Stimulated activated CD4-positive, alpha-beta T cell treated with anti-CD3 and anti-CD28 coated beads, Interleukin-12 subunit alpha, Interleukin-12 subunit beta, amount 100 ng/mL, for 48 hours (primary cell): ENCODE measurements at places on chromosomes 2 and 18.

GRCh38 chr2:57330447-57330846, 716.2 kb upstream of the VRK2 start:
- DNase-seq: no peak

DNA sequence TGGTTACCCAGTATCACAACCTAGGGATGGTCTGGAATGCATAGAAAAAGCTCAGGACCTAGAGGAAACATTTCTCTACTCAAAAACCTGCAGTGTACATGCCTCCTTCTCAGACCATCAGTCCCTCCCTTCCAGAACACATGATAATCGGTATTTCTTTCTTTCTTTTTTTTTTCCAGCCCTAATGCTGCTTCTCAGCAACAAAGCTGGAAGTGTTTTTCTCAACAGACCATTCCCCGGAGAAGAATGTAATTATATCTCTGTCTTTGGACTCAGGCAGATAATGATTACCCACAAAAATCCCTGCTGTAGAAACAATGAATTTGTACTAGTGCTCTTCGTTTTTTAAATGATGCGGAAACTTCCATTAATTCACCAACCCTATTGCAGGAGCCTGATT, 44.1 kb upstream of the NDUFV2 start:
- DNase-seq: no peak

DNA sequence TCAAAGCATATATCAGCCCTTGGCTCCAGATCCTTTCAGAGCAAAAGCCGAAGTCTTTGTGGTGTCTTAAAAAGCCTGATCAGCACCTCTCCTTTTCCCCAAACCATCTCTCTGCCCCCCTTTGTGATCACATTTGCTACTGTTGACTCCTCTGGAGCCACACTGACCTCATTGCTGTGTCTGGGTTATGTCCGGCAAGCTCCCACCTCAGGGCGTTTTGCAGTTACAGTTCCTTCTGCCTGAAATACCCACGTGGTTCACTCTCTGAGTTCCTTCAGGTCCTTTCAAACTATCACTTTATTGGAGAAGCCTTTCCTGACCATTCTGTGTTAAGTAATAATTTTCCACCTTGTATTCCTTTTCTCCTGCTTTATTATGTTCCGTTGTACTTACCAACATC, 11.8 kb downstream of the C2orf69 start:
- DNase-seq: no peak

DNA sequence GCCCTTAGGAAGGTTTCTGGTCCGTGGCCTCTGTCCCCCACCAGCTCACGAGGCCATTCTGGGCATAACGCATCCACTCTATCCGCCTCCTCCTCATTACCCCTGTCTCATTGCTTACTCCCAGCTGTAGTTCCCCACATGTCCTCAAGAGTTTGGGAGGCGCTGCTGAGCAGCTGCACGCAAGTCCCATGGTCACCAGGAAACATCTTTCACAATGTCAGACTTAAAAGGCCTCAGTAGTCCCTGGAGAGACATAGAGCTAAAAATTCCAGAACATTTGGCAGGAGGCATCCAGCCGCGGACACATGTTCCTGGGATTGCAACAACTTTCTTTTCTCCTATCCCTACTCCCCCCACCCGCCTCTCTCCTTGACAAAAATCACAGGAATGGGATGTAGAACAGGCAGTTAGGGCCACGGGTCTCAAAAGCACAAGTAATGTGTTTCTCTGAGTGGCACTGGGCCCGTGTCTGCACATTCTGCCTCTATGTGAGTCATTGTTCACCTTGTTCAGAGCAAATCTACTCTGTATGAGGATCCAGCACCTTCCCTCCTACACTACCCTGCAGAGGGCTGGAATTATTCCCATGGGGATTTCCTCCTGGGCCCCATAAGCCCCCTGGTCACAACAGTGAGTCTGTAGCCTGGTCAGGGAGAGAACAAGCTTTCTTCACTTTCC, 8.1 kb downstream of the LBH start:
- peak; percentile 65 for DNase-seq

DNA sequence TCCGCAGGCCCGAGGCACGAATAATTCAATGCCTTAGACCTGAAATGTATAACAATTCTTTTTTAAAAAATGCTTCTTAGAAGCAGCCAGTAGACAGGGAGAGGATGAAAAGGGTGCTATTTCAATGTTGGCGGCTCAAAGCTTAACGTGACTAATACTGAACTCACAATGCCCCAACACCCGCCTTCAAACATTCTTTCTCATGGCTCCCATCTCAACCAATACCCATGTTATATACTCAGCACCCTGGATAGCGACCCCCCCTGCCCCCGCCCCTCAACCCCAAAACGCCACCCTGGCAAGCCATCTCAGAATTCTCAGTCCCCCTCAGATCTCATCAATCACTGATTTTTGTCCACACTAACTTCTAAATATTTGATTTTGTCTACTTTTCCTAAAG, 4.4 kb downstream of the FBXO41 start:
- DNase-seq: no peak

GRCh38 chr2:216743781-216744180, 48.4 kb upstream of the IGFBP5 start:
- DNase-seq: no peak

DNA sequence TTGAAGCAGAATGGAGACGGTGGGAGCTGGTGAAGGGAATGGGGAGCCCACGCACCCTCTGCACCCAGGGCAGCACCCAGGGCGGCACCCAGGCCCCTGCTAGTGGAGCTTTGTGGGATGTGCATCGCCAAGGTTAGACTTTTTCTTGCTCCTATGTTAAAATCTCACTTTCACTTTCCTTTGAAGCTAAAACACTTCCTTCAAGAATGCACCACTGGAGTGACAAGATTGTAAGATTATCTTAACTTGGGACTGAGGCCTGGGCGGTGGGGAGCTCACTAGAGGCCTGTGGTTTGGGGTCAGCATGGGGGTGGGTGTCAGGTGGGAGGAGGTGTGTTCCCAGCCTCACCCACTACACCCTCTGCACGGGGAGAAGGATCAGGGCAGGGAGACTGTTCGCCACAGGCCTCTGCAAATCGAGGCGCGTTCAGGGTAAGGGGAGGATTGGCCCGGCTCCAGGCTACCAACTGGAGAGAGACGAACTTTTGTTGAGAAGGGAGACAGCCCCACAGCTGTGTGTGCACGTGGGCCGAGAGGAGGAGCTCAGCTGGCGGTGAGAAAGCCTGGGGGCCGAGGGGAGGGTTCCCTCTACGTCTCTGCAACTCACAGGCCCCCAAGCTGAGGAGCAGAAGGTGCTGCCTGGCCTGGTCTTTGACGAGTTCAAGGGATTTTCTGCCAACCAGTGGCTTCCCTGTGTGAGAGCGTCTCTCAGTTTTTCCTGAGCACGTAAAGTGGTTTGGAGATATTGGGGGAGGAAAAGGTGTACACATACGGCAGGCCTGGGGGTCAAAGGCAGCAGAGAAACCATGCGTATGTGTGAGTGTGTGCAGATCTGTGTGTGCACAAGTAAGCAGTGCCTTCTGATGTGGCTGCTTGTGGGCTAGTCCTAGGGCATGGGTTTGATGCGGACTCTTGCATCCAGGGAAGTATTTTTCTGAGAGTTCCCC, 147.7 kb downstream of the KLHL29 start:
- DNase-seq: peak; percentile 16

DNA sequence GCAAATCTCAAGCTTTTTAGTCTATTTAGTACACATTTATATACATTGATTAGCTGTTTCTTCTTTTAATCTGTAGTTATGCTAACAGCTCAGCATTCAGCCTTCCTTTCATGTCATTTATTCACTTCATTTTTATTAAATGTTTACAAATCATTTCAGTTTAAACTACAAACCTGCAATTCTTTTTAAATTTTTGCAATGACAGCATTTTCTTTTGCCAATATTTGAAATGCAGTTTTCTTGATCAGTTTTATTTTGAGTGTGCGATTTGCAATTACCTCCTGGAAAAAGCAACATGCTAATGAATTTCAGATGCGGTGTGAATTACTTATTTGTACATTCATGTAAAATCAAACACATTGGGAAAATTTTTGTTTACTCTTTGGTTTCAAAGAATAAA, 13.5 kb downstream of the EFEMP1 start:
- no peak for DNase-seq

- no peak for DNase-seq
Measured at GRCh38 chr2:181183878-181184542, 203.6 kb downstream of the UBE2E3 start.

DNA sequence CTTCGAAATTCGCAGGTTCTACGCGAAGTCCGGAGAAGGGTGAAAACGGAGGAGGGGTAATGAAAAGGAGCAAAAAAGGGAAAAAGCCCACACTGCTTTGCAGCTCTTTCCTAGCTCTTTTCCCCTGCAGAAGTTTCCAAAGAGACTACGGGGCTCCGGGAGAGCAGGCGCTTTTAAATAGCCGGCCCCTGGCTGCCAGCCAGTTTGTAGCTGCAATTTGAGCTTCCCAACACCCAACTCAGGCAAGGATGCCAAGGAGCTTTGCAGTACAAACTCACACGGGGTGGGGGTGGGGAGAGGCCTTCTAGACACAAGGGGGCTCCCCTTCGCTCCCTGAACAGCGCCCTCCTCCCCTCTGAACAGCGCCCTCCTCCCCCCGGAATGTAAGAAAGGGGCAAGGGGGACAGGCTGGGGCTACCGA, at the start of gene IGFBP5:
TSS of gene IGFBP5 (minus strand) at position 149 of the 421 bp plus-strand sequence. CDS start 774 bp downstream, outside the sequence.
- DNase-seq: no peak

DNA sequence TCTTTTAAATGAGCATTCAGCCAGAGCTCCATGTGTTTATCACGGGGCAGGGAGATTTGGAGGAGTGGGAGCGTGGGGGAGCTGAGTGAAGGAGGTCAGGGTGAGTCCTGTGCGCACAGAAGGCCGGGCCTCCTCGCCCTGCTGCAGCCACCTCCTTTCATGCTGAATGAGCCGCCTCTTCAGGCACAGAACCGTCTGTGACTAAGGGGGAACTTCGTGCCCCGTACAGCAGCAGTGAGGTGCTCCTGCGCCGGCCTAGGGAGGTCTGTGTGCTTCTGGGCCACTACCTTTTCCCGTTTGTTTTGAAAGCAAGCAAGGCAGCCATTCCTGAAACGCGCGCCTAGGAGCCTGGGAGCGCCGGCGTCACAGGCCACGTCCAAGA, 27.1 kb upstream of the ZNF516 start:
- no peak for DNase-seq

- DNase-seq: no peak
Measured at GRCh38 chr2:11154016-11154922, 998 bp upstream of the SLC66A3 start.

GRCh38 chr2:48855142-48855541, 99.6 kb upstream of the LHCGR start:
- no peak for DNase-seq

DNA sequence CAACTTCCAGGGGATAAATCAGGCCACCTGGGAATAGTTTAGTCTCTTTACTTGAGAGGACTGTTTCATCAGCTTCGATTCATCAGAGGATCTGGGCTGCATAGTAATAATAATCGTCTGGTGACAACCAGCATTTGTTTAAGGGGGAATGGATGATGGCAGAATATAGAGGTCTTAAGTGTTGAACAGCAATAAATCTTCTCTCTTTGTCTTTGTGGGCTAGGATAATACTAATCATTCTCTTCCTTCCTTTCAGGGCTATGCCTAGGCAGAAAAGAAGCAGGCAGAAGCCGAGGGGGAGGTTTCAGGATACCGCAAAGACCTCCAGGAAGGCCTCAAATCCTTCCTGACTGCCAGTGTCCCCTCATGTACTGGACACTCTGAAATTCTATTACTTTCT, 150.4 kb upstream of the GAREM1 start:
- DNase-seq: no peak

DNA sequence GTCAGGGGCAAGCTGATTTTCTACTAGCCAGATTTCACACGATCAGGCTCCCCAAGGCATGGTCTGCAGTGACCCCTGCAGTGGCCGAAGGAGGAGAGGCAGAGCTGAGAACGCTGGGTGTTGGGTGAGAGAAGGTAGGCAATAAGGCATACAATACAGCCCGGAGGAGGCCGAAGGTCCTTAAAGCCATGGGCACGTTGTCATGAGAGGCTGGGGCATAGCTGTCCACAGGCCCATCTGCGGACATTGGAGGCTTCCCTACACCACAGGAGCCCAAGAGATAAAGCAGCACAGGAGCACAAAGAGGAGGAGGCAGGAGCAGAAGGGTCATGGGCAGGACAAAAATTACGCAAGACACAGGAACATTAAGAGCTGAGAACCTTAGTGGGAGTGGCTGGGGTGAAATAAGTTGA, 16.7 kb upstream of the BZW1 start:
- DNase-seq: no peak

DNA sequence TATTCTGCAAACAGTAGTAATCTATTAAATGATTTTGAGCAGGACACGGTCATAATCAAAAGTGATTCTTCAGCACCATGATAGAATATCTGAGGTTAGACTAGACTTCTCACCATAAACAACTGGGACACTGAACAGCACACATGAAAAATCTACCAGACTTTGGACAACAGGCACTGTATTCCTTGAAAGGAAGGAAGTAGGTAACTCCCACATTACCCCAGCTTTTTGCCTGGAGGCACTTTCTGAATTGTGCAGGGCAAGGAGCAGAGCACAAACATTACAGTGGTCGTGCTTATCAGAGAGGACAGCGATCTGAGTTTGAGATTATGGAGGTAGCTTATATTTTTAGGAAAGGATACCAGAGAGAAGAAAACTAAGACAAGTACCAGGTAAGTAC, 25.3 kb upstream of the IL1RL1 start:
- no peak for DNase-seq

- no peak for DNase-seq
Measured at GRCh38 chr18:42245137-42245536, 290.1 kb downstream of the PIK3C3 start.

DNA sequence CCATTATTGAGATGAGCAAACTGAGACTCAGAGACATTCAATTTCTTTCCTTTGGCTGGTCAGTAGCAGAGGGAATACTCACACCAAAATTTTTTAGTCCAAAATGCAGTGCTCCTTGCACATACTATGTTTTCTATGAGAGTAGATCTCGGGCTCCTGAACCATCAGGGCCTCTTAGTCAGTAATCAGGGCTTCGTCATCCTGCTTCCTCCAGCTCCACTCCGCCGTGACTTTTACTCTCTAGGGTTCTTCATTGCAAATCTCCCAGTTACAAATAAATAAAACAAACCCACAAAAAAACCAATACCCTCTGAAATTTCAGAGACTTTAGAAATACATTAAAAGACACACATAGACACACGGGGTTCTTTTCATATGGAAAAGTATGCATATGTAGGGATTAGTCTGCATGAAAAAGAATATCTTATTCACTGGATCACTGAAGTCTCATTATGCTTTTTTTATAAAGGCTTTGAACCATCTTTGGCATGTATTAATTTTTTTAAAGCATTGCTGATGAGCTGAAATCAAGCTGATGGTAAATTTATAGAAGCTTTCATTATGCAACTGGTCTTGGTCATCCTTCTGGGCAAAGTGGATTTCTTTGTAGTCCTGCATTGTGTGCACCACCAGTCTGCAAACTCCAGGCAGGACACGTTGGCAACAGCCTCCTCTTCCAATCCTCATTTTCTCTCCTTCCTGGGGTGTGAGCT, 235.0 kb downstream of the ICOS start:
- DNase-seq: no peak
